ENCODE measurements at places on chromosomes 2 and 18.

DNA sequence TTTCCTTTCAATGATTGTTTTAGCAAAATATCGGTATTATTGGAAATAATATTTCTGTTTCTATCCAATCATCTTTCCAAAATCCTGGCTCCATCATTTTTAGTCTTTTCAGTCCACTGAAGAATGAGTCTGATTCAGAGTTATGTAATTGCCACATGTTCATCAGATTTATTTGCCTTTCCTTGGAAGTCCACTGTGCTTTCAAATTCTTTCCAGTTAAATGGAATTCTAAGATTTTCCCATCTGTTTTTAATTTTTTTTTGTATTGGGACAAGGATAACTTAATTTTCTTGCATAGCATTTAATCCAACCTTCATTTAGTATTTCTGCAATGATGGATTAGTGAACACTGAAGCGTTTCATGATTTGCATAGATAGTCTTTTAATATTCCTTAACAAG lies 521.5 kb upstream of the NRXN1 start:
- DNase-seq: no peak

GRCh38 chr18:25239581-25240419 lies 112.2 kb downstream of the ZNF521 start:
- DNase-seq: no peak

- DNase-seq: peak; percentile 91
These were observed 66.3 kb upstream of the TCF7L1 start for GRCh38 chr2:85066874-85067351.

DNA sequence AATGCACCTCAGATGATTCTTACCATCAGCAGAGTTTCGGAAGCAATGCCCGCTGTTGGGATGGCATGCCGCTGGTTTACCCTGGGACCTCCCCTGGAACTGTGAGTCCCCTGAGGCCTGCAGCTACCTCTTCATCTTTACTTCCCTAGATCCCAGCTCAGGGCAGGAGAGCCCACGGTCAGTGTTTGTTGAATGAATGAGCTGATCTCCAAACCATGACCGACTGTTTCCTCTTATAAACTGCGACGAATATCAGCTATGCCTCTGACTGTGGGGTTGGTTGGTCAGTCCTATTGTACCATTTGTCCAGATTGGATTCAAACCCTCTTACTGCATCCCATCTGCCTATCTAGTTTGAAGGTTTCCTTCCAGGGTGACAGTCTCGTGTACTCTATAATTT lies 64.4 kb downstream of the DDX1 start:
- no peak for DNase-seq

DNA sequence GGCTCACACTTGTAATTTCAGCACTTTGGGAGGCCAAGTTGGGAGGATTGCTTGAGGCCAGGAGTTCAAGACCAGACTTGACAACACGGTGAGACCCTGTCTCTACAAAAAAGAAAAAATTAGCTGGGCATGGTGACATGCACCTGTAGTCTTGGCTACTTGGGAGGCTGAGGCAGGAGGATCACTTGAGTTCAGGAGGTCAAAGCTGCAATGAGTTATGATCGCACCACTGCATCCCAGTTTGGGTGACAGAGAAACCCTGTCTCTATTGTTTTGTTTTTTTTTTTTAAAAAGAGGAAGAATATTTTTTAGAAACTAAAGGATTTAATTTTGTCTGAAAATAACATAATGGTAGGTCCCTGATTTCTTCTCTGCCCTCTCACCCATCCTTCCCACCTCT lies 79.4 kb upstream of the TMEM200C start:
- no peak for DNase-seq

GRCh38 chr2:164913640-164914350 lies 41.5 kb downstream of the SLC38A11 start:
- DNase-seq: no peak

GRCh38 chr2:113282747-113283533 lies 4.2 kb upstream of the PAX8 start:
- no peak for DNase-seq

- DNase-seq: peak; percentile 90
These were observed 1.4 kb upstream of the SLC23A3 start for GRCh38 chr2:219171231-219171651.

- no peak for DNase-seq
These were observed 29.2 kb upstream of the DLX2 start for GRCh38 chr2:172131713-172132555.

- DNase-seq: peak; percentile 85
These were observed at the start of gene ICA1L for GRCh38 chr2:202871300-202872141. Gene ICA1L, minus strand, starts transcription at chr2:202871766. Its CDS starts 42,757 bp downstream, at chr2:202829009.

DNA sequence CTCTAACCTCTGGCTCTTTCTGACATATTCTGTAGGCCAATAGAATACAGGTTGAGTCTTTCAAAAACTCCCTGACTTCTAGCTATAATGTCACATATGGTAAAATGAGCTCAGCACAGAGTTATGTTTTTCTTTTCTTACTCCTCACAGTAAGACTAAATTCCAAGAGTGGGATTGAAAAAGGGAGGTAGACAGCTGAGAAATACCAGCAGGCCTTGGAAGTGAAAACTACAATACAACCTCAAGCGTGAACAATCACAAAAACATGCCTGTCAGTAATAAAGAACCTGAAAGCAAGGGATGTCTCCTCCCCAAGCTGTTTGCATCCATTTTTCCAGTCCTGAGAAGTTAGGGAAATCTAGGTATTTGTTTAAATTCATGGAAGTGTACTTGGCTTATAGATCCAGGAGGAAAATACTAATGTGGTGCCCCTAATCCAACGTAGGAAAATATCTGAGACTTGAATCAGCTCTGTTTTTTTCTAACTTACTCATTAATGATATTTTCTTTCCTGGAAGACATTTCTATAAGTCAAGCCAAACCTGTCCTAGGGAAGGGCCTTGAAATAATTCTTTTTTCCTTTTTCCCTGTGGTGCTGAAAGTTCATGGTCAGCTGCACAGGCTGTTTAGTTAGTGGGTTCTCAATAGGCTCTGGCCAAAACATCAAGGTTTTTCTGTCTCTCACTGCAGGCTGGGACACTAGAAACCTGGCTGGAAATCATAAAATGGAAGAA lies 167.9 kb upstream of the SPATS2L start:
- no peak for DNase-seq

DNA sequence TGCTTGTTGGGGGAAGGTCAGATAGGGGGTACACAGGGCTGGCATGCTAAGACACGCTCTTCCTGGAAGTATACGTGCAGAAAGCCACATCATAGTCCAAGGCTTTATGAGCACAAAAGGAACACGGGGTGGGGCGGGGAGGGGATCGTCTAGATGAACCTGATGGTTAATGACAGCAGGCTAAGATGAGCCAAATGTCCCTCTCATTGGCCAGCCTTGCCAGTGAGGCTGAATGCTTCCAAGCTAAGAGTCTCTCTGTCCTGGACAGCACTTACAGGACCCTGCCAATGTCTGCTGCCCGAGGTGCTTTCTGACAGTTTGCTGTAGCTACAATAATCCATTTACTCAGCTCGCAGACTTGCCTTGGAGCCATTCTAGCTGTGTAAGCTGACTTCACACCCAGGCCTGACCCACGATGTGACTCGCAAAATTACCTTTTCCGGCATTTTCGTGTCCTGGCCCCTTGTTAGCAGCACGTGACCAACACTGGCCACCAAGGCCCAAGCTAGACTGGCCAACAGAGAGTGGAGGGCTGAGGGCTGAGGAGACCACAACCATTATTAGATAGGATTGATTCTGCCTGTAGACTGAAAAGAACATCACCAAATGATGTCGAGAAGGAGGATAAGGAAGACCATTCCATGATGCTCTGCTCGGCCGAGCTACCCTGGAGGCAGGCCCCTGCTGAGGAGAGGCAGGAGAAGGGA lies 84.2 kb downstream of the MALT1 start:
- no peak for DNase-seq

DNA sequence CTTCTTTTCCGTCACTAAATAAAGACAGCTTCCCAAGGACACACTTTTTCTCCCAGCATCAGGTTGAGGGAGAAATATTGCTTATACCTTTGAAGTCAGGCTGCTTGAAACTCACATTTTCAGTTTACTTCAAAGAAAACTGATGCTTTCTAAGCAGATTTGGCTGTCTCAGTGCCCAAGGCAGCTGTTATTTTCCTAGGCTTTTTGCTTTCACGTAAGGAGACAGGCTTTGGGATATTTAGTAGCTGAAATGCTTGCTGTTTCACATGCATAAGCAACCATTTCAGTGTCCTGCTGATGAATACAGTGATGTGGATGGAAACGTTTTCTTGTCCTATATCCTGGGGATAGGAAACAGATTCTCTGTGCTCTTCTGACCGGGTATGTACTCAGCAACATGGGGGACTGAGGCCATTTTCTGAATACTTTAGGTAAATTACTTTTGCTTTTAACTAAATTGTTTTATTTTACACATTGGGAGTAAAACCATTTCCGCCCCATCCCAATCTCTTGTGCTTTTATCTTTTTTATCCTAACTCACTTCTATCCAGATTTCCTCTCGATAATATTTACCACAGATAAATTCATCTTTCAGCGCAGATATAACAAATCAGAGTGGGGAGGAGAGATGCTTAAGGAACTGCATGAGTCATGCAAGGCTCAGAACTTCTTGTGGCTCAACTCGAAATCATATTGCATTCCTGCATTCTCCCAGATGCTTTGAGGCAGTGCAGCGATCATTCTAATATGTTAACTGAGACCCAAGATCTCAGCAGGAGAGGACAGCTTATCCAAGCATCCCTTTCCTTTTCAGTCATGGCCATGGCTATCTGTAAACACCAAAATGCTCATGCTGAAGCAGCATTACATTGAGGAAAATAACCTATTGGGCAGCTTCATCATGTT lies 22.2 kb downstream of the GALR1 start:
- no peak for DNase-seq

- DNase-seq: no peak
These were observed 25.9 kb downstream of the COLEC11 start for GRCh38 chr2:3620834-3621233.

All from islet precursor cell (in vitro differentiated cells).